ENCODE measurements at places on chromosomes 5 and 9. TPM values are rescaled to one million over a fixed set of nuclear protein-coding genes. Genes with fewer than 3 reads are reported as not detected.

- H3K4me1 ChIP-seq, result no peaks in the 10 kb centered on the region
- no peak overlapping the region for H3K27ac ChIP-seq
- H3K27me3 ChIP-seq, result no peaks in the 10 kb centered on the region
- H3K4me3 ChIP-seq, result no peak overlapping the region
- H3K36me3 ChIP-seq, result no peaks in the 10 kb centered on the region
These were observed 29.5 kb upstream of the ARHGAP26 start for GRCh38 chr5:142740474-142741242.

DNA sequence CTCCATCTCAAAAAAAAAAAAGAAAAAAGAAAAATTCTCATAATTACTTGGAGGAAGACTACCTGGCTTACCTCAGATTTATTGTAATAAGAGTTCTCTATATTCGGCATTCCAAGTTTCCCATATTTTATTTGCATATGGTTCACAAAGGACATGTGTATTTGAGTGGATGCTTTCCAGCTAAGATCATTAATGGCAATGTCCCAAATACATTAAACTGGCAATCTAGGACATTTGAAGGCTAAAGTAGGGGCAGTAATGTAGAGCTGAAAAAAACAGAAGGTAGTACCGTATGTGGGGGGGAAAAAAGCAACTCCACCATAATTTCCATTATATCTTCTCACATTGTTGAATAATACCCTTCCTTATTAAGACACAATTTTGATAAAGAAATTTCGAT is 4.9 kb downstream of the TUT7 start:
- H3K4me1 ChIP-seq, result peaks cover 13% of the 10 kb centered on the region
- DNase-seq, result no peak

DNA sequence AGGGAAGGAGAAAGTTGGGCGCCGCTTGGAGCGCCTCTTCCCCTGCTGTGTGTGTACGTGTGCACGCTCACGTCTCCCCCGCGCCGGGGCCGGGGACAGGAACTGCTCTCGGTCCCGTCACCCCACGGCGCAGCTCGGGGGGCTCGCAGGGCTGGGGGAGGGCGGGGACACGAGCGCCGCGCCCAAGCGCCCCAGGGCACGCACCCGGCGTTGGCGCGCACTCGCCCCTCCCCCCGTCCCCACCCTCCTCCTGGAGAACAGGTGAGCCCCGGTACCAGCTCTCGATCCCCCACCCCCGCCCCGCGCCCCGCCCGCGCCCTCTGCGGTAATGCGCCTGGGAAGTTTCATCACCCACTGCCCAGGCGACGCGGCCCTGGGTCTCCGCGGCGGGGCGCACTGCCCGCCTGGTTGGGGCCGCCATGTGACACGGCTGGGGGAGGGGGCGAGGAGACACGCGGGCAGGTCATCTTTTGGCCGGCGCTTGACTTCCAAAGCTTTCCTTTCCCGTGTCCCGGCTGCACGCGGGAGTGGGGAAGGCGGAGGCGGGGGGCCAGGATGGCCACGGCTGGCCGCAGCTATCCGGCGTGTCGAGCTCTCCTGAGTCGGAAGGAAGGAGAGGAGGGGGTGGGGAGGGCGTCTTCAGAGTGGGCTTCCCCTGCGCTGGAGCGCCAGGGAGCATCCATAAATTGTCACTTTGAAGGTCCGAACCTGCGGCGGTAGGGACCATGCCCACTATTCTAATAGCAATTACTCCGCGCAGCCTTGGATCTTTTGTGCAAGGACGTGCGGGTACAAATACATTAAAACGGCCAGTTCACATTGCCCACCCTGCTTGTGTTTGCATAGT is 1.5 kb upstream of the STC2 start:
- H3K4me1 ChIP-seq, result peaks cover 3% of the 10 kb centered on the region
- H3K27ac ChIP-seq, result no peak overlapping the region
- peak overlapping the region; percentile 6 for H3K4me3 ChIP-seq
- no peaks in the 10 kb centered on the region for H3K36me3 ChIP-seq

DNA sequence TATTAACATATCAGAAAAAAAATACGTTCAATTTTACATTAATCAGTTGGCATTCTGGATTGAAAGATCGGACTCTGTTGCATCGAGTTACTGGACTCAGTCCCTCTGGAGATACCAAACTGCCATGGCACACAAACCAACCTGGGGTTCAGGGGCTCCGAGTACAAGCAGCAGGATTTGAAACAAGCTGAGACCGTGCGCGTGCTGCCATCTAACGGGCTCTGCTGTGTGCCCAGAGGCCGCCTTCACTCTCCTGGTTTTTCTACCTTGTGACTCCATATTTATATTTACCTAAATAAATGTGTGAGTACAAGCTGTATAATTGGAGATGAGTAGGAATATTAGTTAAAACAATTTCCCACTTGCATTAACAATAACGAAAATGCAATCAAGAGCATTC is 48.2 kb downstream of the ANXA1 start:
- H3K27me3 ChIP-seq, result no peaks in the 10 kb centered on the region
- no peak for DNase-seq
- no peaks in the 10 kb centered on the region for H3K4me1 ChIP-seq
- H3K4me3 ChIP-seq, result no peak overlapping the region
- no peaks in the 10 kb centered on the region for H3K36me3 ChIP-seq
- no peak overlapping the region for H3K27ac ChIP-seq

GRCh38 chr5:143201589-143201988 is 201.9 kb downstream of the NR3C1 start:
- H3K4me1 ChIP-seq, result no peaks in the 10 kb centered on the region
- no peak for DNase-seq
- no peaks in the 10 kb centered on the region for H3K36me3 ChIP-seq
- no peaks in the 10 kb centered on the region for H3K27me3 ChIP-seq
- H3K27ac ChIP-seq, result no peak overlapping the region
- no peak overlapping the region for H3K4me3 ChIP-seq

DNA sequence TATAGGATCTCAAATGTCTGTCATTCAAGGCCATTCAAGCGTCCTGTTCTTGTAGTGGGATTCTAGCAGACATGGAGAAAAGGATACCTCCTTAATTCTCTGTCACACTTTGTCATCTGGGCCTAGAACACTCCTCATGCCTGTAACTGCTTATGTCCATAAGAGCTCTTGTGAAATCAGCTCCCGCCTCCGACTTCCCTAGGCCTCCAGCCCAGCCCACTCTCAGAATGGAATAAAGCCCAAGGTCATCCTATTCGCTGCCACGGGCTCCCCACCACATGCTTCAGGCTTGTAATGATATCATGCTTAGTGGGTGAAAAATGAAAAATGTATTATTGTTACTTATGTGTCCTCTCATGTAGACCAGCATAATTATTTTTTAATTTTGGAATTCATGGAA is 632.5 kb downstream of the ISL1 start:
- H3K27me3 ChIP-seq, result no peaks in the 10 kb centered on the region
- peak; percentile 16 for DNase-seq
- H3K4me1 ChIP-seq, result no peaks in the 10 kb centered on the region
- H3K36me3 ChIP-seq, result no peaks in the 10 kb centered on the region
- H3K4me3 ChIP-seq, result no peak overlapping the region

SLC25A48 gene
- not detected for polyA plus RNA-seq

TMEM174 gene
- not detected for polyA plus RNA-seq
